ENCODE measurements at places on chromosomes 11 and 22.

GRCh38 chr22:44297470-44298061 is 15.2 kb downstream of the SHISAL1 start:
- no peak for DNase-seq

- DNase-seq = peak; percentile 37
Measured at GRCh38 chr22:23591201-23591791, 11.2 kb upstream of the IGLL1 start.

- no peak for DNase-seq
Measured at GRCh38 chr11:32890843-32891656, 1.6 kb upstream of the QSER1 start.

- peak; percentile 66 for DNase-seq
Measured at GRCh38 chr22:20203552-20204201, 52.8 kb upstream of the CCDC188 start.

- DNase-seq = no peak
Measured at GRCh38 chr11:116885951-116886655, 48.7 kb upstream of the APOA1 start.

DNA sequence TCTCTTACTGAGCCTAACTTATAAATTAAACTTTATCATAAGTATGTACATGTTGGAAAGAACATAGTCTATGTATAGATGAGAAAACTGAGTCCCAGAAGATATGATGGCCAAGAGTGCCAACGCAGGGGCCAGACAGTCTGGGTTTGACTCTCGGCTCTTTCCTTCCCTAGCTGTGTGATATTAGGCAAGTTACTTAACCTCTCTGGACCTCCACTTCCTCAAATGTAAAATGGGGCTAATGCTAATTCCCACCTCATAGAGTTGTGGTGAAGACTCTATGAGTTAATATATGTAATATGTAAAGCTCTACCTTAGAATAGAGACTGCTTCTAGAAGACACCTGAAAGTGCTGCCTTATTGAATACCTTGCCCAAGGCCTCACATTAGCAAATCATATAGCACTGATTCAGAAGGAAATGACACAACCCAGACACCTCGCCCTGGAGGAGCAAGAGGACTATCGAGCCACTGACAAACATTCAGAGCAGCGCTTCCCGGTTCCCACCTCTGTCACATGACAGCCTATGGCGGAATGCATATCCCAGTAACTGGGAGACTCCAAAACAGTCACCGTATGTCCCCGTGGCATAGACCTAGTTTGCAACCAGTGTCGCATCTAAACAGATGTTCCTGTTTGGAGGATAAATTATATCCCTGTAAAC is 11.3 kb upstream of the CCDC86 start:
- DNase-seq = no peak

DNA sequence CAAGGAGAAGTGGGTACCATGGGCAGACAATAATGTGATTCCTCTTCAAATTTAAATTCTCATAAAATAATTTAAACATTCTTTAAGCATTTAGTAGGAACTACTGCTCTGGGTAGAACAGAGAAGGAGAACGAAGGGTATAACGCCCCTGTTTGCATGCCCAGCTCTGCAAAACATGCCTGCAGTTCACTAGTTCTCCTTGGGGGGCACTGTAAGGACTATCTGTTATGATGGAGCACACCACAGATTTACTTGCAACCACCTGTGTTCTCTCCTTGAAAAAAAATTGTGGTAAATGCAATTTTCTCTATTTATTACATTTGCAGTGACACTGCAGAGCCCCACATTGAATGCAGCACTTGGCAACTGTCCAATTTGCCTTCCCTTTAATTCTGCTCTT is 100.3 kb downstream of the GUCY1A2 start:
- DNase-seq = peak; percentile 16

GRCh38 chr11:92766698-92767097 is 202.8 kb upstream of the MTNR1B start:
- DNase-seq = no peak

- peak; percentile 72 for DNase-seq
Measured at GRCh38 chr11:10454878-10455631, at the start of gene AMPD3. AMPD3 (plus strand) TSS chr11:10455264; CDS start chr11:10461520, 6,256 bp downstream.

DNA sequence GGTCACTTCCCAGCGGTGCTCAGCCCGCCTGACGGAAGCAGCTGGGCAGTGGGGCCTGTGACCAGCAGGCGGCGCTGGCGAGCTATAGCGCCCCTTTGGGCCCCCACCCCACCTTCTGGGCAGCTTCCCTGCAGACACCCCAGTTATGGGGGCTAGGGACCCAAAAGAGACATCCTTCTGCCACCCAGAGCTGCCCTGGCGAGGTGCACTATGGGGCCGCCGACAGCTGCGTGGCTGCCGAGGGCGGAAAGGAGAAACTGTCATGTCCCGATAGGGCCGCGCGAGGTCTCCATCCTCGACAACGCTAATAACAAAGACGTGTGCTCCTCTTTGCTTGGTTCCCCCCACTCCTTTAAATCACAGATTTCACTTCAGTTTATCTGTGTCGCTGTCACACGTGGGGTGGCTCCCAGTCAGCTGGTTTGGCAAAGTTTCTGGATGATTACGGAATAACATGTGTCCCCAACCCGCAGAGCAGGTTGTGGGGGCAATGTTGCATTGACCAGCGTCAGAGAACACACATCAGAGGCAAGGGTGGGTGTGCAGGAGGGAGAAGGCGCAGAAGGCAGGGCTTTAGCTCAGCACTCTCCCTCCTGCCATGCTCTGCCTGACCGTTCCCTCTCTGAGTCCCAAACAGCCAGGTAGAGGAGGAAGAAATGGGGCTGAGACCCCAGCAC is 673 bp upstream of the MYO7A start:
- no peak for DNase-seq

GRCh38 chr11:92222701-92223100 is 1.9 kb upstream of the FAT3 start:
- DNase-seq = no peak

GRCh38 chr11:87173185-87174039 is 135.7 kb downstream of the TMEM135 start:
- DNase-seq = peak; percentile 28

GRCh38 chr11:3913921-3914320 is 58.5 kb downstream of the STIM1 start:
- no peak for DNase-seq

DNA sequence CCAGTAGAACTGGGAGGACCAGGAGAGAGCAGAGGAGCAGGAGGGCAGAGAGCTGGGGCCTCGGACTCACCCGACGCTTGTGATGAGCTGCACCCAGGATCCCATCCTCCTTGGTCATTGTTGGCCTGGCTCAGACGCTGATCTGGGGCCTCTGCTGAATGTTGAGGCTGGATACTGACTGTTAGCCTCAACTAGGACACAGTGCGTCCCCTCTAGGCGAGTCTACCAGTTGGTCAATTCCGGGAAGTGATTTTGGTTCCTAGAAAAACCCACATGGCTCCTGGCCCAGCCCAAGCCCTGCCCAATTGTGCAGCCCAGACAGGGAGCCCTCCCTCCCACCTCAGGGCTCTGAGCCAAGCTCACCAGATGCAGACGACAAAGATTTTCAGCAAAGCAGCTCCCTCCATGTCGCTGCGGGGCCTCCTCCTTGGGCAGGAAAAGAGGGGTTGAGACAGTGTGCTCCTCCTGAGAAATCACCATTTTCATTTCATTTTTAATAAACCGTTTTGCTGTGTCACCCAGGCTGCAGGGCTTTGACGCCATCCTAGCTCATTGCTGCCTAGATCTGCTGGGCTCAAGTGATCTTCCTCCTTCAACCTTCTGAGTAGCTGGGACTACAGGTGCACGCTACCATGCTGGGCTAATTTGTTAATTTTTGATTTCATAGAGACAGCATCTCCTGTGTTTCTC is at the start of gene APOL4:
TSS of gene APOL4 (minus strand) at position 180 of the 690 bp plus-strand sequence. CDS start at position 105, 75 bp downstream.
- DNase-seq = peak; percentile 15

DNA sequence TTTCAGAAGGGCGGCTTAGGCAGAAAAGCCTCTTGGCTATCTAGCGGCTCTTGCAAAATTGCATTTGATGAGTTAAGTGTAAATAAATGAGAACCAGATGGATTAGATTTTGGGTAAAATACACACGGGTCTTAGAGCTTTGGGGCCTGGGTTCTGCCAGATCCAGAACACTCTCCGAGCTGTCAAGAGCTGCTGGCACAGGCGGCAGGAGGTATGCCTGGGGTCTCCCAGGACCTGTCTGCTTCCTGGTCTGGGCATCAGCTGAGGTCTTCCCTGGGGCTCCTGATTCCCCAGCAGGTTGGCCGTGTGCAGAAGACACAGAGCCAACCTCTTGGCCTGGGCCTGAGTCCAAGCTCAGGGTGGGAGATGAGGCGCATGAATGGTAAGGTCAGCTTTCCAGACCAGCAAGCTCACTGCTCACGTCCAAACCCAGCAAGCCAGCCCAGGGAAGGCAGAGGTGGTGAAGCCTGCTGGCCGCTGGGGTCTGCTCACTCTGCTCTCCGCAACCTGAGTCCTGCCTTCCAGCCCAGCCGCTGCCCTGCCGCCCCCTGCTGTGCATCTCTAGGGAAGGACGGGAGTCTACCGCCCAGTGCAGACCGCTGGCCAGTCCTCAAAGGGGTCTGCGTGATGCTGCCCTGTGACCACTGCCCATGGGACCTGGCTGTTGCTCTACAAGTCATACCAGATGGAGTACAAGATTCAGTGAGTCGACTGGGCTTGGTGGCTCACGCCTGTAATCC is 44.9 kb downstream of the SCUBE1 start:
- no peak for DNase-seq

GRCh38 chr11:128732471-128733277 is 38.8 kb downstream of the FLI1 start:
- no peak for DNase-seq

GRCh38 chr11:32960553-32961164 is 55.0 kb upstream of the DEPDC7 start:
- peak; percentile 50 for DNase-seq

DNA sequence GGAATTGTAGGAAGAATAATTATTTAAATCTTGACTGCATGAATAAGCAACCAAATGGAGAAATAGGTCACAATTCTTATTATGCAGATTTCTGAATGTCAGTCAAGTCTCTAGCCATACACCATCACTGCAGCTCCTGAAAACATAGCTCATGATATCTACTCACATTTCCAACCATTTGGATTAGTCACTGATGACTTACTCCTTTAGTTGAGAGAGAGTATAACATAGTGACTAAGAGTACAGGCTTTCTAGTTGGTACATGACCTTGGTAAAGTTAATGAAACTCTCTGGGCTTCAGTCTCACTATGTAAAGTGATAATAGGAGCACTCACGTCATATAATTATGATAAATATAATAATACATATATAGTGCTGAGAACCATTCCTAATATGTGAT is 265.2 kb downstream of the KCNA4 start:
- peak; percentile 4 for DNase-seq

DNA sequence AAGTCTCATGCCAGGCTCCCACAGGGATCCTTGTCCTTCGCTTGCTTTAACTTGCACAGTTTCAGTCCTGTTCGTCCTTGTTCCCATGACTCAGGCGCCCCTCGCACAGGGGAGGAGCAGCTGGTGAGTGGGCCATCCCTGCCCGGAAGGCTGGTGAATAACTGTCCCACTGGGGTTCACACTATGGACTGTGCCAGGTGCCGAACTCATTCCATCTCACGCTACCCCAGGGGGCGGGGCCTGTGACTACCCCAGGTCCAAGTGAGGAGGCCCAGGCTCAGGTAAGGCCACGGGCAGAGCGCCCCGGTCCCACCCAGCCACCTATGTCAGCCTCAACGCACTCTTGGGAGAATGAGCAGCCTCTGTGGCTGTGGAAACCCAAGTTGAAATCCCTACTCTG is 7.2 kb upstream of the CARD10 start:
- DNase-seq = peak; percentile 79

DNA sequence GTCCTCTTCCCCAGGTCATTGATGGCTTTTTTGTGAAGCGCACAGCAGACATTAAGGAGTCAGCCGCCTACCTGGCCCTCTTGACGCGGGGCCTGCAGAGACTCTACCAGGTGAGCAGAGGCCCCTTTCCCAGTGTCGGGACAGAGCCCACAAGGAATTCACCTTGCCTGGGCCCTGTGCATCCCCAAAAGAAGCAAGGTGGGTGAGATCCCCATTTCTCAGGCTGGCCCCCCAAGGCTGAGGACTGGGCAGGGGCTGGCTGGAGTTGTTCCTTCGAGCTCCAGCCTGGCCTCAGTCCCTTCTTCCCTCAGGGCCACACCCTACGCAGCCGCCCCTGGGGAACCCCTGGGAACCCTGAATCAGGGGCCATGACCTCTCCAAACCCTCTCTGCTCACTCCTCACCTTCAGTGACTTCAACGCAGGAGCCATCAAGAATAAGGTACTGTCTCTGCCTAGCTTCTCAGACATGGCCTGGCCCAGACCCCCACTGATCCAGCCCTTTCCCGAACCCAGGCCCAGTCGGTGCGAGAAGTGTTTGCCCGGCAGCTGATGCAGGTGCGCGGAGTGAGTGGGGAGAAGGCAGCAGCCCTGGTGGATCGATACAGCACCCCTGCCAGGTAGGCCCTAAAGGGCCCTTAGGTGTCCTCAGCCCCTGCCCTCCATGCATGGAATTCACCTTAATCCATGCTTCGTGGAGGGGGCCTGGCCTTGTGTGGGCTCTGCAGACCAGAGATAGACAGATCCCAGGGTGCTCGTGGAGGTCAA is 4.7 kb downstream of the MUS81 start:
- no peak for DNase-seq

GRCh38 chr11:20342347-20343141 is 21.0 kb upstream of the HTATIP2 start:
- DNase-seq = no peak

DNA sequence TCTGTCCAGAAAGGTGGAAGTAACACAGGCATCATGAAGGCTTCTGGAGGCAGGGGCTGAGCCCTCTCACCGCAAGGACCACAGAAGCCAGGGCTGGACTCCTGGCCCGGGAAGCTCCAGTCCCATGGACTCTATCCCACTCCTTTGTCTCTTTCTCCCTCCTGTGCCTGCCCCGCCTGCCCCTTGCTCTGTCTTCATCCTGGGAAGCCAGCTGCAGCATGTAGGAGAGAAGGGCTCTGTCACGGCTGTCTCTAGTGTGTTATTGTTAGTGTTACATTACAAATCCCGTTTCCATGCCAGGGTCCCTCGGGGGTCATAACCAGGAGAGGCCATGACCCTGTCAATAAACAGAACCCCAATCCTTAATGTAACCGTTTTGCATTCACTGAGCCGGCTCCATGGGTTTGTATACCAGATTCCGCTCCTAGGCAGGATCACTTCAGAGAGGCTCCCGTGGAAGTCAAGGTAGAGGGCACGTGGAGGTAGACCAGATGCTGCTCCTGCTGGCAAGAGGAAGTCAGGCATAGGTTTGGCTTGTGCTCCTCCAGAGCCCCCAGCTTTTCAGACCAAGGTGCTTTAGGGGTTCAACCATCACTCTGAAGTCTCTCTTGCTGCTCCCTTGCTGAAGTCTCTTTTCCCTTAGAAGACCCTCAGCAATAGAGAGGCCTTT is 293.2 kb downstream of the ETS1 start:
- DNase-seq = no peak

- DNase-seq = no peak
Measured at GRCh38 chr11:116502641-116503061, 270.1 kb downstream of the BUD13 start.

GRCh38 chr11:95387325-95387724 is 156.3 kb upstream of the SESN3 start:
- no peak for DNase-seq

GRCh38 chr22:37196539-37197450 is 8.7 kb upstream of the C1QTNF6 start:
- DNase-seq = peak; percentile 75

DNA sequence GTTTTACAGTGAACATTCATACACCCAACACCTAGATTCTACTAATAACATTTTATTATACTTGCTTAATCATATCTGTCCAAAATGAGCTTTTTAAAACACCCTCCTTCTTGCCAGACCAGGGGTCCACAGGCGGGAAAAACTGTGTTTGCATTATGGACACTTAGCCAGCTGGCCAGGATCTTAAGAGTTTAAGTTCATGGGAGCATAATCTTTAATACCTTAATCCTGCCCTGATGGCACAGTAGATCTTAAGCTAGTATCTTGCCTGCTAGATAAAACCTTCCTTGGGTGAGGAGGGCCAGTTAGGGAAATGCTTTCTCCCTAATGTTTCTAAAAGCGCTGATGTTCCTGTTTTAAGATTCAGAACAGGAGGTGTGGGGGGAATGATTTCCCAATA is 13.1 kb upstream of the CCDC134 start:
- no peak for DNase-seq
